HL-60 (cell line): ENCODE measurements at places on chromosomes 7 and 10.

GRCh38 chr10:5500162-5500670 is 846 bp upstream of the CALML5 start:
- DNase-seq = no peak

DNA sequence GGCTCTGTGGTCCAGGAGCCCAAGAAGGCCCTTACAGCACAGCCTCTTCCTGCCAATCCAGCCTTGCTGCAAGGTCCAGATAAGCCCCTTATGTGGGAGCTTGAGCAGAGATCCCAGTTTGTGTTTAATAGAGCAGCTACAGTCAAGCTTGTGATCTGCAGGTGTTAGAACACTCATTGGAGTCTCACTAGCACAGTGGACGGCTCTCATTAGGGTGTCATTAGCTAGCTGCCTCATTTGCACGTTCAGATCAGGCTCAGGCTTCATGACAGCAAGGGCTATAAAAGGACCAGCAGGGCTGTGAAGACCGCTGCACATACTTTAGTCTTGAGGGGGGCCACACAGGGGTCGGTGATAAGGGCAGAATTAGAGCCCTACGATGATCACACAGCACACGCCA is 443.2 kb downstream of the RPS24 start:
- DNase-seq = no peak

- DNase-seq = no peak
Observed at GRCh38 chr7:78296644-78297371, 498.2 kb downstream of the PHTF2 start.

DNA sequence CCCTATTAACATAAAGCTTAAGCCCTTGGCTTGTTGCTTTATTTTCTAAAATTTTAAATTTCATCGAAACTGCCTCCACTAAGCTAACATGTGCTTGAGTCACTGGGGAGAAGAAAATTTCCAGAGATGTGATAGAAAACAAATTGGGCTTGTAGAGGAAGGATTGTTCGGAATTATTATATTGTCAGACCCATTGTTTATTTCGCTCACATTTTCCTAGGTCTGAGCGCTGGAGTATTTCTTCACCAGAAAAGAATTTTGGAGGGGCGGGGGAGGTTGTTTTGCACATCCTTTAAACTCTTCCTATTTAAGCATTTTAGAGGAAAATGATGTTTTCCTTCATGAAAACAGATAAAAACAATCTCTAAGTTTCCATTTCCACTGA is 29.1 kb downstream of the CELF2 start:
- no peak for DNase-seq

DNA sequence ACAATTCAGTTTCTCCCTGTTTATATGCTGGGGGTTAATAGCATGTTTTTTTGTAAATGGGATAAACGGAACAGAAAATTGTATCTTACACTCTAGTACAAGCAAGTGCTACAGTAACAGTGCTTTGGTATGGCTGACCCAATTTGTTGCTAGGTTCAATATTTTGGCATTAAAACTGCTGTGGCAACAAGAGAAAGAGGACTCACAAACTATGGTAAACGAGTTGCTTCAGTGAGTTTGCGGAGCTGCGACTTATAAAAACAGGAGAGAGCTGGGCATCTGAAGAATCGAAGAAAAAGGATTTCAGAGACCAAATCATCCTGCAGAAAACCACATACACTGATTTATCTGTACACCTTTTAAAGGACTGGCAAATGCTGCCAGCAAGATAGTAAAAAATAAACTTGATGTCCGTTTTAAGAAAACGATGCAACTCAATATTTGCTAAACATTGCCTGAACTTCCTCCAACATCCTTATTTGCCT is 2.2 kb downstream of the GLUD1 start:
- no peak for DNase-seq

- DNase-seq = no peak
Observed at GRCh38 chr7:27145165-27145913, 1.9 kb upstream of the HOXA5 start.

DNA sequence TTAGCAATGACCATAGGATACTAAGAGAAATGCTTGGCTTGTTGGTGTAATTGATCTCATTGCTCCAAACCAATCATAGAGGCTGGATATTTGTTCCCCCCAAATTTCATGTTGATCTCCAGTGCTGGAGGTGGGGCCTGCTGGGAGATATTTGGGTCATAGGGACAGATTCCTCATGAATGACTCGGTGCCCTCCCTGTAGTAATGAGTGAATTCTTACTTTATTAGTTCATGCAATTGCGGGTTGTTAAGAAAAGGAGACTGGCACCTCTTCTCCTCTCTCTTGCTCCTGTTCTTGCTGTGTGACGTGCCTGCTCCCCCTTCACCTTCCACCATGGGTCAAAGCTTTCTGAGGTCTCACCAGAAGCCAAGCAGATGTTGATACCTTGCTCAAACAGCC is 630.1 kb downstream of the CALN1 start:
- no peak for DNase-seq

DNA sequence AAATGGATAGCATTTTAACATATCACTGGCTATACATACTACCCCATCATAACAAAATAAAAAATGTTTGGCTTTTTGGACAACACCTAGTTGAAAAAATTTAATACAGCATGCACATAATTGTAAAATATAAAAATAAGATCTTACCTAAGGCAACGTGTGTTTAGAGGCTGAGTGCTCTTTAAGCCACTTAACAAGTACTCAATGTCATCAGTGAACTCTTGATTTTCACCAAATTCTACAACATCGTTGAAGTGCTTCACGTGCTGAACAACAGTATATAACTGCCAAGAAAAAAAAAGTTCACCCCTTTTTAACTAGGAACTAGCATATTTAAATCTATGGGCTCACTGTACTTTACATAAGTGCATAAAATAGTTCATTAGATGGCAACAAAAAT is 49.5 kb downstream of the WAPL start:
- no peak for DNase-seq

GRCh38 chr7:12583922-12584321 is 13.4 kb downstream of the SCIN start:
- DNase-seq = no peak

DNA sequence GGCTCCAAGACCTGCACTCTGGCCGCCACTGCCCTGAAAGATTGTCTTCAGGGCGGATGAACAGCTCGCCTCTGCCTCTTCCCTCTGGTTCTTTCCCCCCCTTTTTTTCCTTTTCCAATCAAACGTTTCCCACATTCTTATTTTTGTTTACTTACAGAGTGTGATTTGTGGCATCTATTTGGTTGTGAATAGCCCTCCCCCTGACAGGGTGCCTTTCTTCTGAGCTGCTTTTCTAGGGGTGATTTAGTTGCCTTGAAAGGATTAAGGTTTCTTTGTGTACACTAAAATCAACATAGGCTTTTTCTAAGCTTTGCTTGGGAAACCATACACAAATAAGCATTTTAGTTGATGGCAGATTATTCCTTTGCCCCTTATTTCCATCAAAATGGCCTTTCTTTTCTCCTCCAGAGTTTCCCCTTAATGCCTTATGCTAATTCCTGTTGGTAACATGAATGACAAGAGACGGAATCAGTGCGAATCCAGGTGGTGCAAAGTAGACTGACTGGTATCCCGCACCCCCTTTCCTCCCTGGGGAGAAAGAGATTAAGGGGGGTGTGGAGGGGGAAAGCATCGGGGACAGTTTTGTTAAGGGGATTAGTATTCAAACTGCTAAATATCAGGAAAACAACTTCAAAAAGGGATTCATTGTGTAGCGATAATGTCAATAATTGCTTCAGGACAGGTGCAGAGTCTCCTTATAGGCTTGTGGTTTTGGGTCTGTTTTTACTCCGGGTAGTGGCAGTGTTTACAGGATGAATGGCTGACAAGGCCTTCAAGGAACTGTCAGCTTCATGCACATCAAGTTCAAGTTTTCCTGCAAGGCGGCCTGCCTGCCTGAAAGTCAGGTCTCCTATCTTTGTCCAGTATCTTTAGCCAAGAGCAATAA is 431.6 kb upstream of the GALNT17 start:
- no peak for DNase-seq

GRCh38 chr10:6501931-6502330 is 78.1 kb downstream of the PRKCQ start:
- no peak for DNase-seq

GRCh38 chr7:131600085-131600881 is 43.9 kb upstream of the PODXL start:
- no peak for DNase-seq

DNA sequence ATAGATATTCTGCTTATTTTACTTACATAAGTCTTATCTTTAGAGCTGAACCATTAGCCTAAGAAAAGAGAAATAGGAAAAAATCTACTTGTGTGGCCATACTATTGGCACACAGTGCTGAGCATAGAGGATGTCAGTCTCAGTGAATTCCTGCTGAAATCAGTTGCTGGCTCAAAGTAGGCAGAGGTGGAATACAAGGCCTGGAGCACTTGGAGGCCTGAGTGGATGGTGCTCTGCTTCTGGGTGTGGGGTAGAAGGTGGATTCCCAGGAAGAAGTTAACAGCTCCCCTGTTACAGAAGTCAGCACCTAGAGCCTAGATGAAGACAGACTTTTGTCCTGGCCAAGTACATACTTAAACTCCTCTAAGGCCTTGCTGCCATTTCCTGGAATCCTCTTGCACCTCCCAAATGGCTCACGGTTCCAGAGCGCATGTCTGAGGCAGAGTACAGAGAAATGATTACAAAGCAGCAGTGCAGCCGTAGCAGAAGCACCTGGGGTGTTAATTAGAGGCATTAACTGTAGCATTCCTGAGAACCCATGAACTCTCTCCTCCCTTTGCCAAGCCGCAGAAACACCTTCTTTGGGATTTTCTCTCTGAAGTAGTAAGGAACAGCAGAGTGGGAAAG is 18.0 kb upstream of the XPNPEP1 start:
- DNase-seq = no peak

- DNase-seq = no peak
Observed at GRCh38 chr7:80220022-80220634, 85.5 kb downstream of the GNAI1 start.

GRCh38 chr7:106023369-106024322 is 60.6 kb downstream of the CDHR3 start:
- DNase-seq = no peak

GRCh38 chr7:46960970-46961369 is 620.9 kb downstream of the TNS3 start:
- no peak for DNase-seq

- DNase-seq = no peak
Observed at GRCh38 chr7:22864301-22864700, 41.7 kb upstream of the TOMM7 start.

- no peak for DNase-seq
Observed at GRCh38 chr10:79329529-79329928, 17.7 kb upstream of the PPIF start.

- no peak for DNase-seq
Observed at GRCh38 chr7:41732436-41732785, 29.5 kb upstream of the INHBA start.

DNA sequence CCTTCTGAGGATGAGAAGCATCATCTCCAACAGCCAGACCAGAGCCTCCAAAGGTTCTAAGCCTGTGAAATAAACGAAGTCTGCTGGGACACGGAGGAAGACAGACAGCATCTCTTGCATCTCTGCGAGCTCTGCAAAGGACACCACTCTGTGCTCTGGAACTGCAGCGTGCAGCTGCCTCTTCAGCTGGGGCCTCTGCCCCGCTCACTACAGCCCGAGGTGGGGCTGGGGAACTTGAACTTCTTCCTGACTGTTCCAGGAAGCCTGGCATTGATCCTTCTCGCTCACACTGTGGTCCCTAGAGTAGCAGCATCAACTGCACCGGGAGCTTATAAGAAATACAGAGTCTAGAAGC is 163.3 kb downstream of the USP6NL start:
- DNase-seq = no peak

GRCh38 chr10:122050811-122051210 is 61.8 kb downstream of the TACC2 start:
- DNase-seq = no peak

GRCh38 chr7:141221007-141221612 is 147.2 kb downstream of the TMEM178B start:
- DNase-seq = no peak

- no peak for DNase-seq
Observed at GRCh38 chr10:71888248-71888622, 37.2 kb upstream of the PSAP start.

DNA sequence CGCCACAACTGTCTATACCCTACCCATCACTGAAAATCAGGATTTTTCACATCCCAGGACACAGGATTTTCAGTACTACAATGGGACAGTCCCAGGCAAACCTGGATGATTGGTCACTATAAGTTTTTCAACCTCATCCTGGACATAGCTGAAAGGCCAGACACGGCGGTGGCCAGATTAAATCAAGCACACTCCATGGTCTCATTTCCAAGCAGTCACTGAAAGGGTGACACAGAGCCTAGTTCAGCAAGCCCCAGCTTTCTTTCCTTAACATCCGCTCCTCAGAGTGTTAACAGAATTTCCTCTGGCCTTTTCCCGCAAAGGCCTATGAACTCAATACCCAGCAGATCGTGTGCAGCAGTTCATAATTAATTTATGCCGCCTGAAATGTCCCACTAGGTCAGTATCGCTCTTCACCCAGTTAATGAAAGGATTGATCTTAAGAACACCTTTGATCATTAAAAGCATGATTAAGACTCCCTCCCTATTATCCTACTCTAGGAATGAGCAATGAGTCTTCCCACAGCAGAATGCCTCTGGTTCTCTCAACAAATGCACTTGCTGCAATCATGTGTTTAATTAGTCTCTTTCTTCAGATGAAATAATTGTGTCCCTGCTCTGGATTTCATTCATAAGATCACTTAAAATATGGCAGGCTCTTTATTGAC is 104.0 kb upstream of the NANOS1 start:
- no peak for DNase-seq

GRCh38 chr7:90709501-90710465 is 113.7 kb downstream of the CDK14 start:
- DNase-seq = no peak

DNA sequence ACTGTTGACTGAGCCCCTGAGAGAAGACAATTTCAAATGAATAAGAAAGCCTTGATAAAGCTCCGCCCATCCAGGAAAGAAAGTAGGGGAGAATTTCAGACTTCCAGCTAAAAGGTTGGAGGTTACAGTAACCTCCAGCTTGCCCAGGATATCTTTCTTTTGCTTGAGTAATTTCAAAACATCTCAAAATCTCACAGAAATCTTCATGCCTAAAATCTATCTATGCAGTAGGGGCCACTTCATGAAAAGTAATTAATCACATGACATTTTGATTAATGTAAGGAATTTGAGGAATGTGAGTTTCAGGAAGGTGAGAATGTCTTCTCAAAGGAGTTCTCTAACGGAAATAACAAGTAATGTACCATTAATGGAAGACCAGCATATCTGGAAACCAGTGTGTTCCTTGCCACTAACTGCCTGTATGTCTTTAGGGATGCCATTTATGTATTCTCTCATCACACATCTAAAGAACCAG is 24.2 kb downstream of the TRIL start:
- DNase-seq = no peak

- no peak for DNase-seq
Observed at GRCh38 chr10:83678850-83679249, 460.5 kb upstream of the GHITM start.

DNA sequence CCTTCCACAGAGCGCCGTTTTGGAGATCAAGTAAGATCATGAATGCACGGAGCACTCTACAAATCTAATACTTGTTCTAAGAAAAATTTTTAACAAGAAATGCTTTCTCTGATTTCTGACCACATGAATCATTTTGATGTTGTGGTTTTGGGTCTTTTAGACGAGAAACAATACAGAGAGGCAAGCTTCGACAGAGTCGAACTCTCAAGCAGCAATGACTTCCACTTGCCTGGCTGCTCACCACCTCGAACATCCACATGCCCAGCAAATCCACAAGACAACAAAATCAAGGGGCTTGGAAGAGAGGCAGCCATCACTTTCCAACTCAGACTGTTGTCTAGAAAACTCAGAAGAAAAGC is 69.4 kb upstream of the GSDME start:
- DNase-seq = no peak
